Cardiac septum (tissue), 1 donor: ENCODE measurements at places on chromosomes 1 and 21. TPM values are rescaled to one million over a fixed set of nuclear protein-coding genes. Genes with fewer than 3 reads are reported as not detected.

GRCh38 chr1:31879981-31880608 lies 58.1 kb downstream of the PTP4A2 start:
- no peak for DNase-seq

- DNase-seq: no peak
Measured at GRCh38 chr1:111706921-111707320, 32.3 kb downstream of the INKA2 start.

DNA sequence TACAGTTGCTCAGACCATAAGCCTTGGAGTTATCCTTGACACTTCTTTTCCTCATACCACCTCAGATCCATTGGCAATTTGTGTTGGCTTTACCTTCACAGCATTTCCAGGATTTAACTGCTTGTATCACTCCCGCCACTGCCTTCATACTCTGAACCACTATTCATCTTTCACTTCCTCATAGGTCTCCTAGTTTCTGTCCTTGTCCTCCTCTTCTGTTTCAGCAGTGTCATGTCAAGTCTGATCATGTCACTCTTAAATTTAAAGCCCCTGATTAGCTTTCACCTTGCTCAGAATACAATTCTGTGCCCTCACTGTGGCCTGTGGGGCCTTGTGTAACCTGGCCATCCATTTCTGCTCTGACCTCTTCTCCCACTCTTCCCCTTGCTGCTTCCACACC lies 34.7 kb upstream of the C1orf115 start:
- no peak for DNase-seq

LCE1A gene
- not detected for total RNA-seq

GUCA2B gene
- total RNA-seq: not detected
